ENCODE measurements at places on chromosomes 4 and X.

DNA sequence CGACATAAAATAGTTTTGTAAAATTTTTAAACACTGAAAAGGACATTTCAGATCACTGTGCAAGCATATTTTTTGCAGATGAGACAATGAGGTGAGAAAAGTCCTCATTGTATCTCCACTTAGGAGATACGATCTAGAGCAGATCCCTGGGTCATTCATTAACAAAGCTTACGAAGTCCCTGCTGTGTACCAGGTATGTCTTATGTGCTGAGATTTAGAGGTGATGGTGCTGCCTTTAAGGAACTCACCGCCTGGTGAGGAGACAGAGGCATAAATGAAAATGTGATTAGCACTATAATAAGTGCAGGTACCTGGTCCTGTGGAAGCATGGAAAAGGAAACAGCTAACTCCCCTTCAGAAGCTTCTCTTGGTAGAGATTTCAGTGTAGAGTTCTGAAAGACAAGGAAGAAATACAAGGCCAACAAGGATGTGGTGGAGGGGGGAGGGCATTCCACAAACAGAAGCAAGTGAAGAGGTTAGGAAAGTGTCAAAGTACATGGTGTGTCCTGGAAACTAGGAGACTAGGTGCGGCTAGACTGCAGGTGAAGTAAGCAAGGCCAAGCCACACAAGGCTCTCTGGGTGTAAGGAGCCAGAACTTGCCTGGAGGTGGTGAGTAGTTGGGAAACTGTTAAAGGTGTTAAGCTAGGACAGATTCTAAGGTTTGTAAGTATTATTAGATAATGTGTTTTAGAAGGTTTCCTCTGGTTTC is 1.5 kb upstream of the NDNF start:
- DNase-seq: no peak

DNA sequence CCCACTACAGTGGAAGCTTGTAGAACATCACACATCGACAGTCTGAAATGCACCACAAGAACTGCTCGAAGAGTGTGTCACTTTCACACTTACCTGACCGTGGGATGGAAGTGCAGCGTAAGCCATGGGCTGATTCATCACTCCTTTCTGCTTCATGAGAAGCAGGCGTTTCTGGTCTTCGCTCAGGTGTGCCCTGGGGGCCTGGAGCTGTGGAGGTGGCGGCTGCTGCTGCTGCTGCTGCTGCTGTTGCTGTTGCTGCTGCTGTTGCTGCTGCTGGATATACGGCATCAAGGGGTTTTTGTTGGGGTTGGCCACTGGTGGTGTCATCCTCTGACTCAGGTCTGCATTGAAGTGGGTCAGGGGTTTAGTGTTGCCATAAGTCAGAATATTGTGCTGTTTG is 223.6 kb downstream of the MGST2 start:
- no peak for DNase-seq

DNA sequence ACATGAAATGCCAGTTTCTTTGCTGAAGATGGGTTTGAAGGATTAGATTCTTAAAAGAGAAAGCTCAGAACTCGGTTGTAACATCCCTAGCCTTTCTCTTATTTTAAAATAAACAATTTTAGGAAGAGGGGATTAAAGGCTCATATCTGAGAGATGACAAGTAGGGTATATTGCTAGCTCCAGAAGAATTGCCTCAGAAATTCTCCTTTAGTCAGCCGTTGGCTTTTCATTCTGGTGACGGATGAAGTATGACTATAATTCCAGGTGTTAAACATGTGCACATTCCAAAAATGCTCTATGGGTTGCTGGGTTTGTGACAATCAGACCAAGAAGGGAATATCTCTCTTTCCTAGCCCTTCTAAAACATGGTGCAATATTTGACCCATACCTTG is 17.8 kb downstream of the DKK2 start:
- no peak for DNase-seq

GRCh38 chr4:112637552-112637866 is 566 bp downstream of the LARP7 start:
- no peak for DNase-seq

GRCh38 chr4:169628579-169628978 is 8.2 kb downstream of the CLCN3 start:
- no peak for DNase-seq

- DNase-seq: no peak
These were observed 52.1 kb downstream of the LEF1 start for GRCh38 chr4:108116423-108117168.

DNA sequence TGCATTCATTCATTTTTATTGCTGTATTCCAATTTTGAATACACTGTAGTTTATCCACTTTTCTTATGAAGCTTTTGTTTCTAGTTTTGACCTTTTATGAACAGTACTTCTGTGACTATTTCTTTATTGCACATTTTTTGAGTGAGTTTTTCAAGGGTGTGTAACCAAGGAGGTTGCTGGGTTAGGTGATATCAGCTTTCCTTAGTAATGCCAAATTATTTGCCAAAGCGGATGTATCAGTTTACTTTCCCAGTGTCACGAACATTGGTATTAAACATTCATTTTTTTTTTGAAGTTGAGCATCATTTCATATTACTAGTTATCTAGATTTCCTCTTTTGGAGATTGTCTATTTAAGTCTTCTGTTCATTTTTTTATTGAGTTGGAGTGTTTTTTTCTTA is 32.9 kb downstream of the STIM2 start:
- DNase-seq: no peak

- DNase-seq: no peak
These were observed 6.2 kb upstream of the P2RY8 start for GRCh38 chrX:1542994-1543725.

- DNase-seq: no peak
These were observed at the start of gene KDR for GRCh38 chr4:55125087-55125721. KDR (minus strand) TSS chr4:55125595; CDS start chr4:55125293, 302 bp downstream.

DNA sequence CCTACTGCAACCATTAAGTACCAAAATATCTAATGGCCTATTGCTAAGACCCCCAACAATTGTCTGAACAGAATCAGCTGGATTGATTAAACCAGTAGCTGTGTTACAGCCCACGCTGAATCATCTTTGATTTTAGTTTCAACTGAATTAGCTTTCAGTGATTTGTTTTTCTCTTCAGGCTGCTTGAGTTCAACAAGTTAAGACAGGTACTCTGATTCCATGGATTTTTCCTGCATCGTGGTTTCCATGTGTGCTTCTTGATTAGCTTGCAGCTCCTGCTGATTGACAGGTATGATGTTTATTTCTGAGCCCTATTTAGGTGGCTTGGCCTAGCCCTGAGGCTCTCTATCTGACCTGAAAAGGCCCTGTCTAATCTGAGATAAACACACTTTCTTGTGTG is 91.3 kb downstream of the GUCY2F start:
- DNase-seq: no peak

DNA sequence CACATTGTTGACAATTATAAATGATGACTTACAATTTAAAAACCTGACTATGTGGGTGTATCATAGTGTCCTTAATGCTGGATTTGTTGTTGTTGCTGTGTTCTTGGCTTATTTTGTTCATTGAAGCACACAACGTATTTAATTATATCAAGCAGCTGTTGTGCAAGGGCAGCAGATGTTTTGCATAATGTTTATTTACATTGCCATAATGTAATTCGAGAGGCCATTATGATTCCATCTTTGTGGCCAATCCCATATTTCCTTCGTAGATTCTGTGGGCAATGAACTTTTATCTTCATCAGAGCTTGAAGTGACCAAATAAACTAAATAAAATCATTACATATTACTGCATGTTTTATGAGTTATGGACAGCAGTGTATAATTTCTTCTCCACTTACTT is 422.6 kb upstream of the GALNTL6 start:
- DNase-seq: no peak

- no peak for DNase-seq
These were observed 50.8 kb upstream of the ELF2 start for GRCh38 chr4:139227729-139228404.

DNA sequence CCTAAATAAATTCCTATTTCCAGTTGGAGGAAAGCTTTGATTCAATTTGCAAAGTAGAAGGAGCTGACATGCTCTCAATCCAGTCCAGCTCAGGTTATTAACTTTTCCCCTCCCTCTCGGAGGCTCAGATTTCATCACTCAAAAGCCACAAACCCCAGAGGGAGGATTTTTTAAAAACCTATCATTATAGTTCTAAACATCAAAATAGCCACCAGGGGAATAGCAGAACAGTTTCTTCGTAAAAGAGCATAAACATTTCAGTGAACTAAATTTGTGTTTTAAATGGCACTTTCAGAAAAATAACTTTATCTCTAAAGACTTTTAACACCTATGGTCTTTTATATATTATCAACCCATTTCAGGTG is 8.8 kb downstream of the GPRIN3 start:
- no peak for DNase-seq

- DNase-seq: no peak
These were observed 81.6 kb downstream of the ZFX start for GRCh38 chrX:24231131-24231540.

DNA sequence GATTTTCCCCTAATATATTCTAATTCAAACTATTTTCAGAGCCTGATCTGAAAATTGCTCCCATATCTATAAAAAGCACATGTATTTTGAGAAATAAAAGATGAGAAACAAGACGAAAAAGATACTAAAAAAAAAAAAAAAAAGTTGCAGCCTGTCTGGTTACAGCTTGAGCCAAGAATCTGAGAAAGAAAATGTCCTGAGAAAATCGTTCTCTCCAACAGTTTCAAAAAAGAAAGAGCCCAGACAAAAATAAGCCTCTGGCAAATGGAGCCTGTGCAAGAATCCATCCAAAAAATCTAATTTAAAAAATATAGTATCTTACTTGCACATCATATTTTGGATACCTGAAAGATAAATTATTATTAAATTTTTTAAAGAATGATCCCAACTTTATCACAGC is 163.0 kb upstream of the TBL1X start:
- no peak for DNase-seq

GRCh38 chrX:129618997-129619396 is 35.8 kb downstream of the APLN start:
- no peak for DNase-seq

DNA sequence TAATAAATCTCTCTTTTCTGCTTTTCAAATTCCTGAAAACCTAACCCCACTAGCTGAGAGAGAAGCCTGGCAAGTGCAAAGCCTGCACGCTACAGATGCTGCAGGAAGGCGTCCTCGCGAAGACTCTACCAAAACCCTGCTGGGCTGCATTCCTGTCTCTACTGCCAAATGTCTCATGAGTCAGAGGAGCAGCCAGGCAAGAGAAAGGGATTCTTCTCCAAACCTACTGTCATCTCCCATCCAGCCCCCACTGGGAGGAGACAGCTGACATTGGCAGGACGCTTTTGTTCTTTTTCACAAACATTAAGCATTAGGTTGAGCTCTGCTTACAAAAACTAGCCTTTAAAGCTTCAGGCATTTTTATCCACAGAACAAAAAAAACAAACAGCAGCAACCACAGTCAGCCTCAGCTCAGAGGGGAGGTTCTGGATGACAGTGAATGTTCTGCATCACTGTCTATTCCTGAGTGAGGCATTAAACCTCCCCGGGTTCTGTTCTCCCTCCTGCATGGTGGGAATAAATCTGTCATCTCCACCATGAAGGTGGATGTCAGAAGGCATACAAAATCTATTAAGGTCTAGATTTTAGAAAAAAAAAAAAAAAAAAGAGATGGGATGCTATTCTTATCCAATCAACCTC is 18.0 kb downstream of the CRMP1 start:
- DNase-seq: peak; percentile 50

DNA sequence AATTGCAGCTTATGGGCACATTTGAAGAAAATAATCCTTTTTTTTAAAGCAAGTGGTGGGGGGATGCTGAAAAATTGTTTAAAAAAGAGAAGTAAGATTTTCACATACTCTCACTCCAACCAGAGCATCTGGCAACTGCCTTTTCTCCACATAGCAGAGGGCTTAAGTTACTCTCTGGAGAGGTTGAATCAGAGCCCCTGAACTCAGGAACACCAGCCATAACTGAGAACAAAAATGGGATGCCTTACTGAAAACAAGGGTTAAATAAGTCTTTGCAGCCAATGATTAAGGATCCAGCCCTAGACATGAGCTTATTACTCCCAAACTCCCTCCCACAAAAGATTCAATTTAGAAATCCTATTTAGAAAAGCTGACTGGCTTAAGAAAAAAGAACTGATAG is 27.5 kb downstream of the CASK start:
- no peak for DNase-seq

DNA sequence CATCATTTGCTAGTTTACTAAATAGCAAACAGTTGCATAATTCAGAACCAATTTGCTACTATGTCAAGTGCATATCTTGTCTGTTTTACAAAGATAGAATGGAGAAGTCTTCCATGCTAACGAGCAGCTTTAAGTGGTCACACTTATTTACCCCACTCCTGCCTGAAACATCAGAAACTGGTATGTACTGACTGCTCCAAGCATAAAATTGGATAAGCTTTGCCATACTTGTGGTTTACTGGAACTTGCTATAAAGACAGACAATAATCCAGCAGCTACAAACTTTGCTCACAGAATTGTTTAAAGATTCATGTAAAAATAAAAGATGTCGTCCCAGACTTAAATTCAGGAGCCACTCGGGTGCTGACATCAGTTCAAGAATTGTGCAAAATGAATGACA is 13.3 kb upstream of the CDKL2 start:
- DNase-seq: no peak

GRCh38 chr4:127709456-127709855 is 20.7 kb upstream of the SLC25A31 start:
- no peak for DNase-seq

DNA sequence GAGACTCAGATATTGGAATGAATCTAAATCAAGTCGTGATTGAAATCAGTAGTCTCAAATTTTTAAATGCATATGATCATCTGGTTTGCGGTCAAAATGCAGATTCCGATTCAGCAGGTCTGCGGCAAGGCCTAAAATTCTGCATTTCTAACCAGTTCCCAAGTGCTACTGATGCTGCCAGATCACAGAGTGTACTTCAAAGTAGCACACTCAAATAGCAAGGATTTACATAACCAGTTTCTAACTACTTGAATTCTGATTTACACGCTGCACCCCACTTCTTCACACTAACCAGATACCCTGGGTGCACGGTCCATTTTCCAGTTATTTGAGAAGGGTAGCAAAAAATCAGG is 752 bp downstream of the MBTPS2 start:
- no peak for DNase-seq

DNA sequence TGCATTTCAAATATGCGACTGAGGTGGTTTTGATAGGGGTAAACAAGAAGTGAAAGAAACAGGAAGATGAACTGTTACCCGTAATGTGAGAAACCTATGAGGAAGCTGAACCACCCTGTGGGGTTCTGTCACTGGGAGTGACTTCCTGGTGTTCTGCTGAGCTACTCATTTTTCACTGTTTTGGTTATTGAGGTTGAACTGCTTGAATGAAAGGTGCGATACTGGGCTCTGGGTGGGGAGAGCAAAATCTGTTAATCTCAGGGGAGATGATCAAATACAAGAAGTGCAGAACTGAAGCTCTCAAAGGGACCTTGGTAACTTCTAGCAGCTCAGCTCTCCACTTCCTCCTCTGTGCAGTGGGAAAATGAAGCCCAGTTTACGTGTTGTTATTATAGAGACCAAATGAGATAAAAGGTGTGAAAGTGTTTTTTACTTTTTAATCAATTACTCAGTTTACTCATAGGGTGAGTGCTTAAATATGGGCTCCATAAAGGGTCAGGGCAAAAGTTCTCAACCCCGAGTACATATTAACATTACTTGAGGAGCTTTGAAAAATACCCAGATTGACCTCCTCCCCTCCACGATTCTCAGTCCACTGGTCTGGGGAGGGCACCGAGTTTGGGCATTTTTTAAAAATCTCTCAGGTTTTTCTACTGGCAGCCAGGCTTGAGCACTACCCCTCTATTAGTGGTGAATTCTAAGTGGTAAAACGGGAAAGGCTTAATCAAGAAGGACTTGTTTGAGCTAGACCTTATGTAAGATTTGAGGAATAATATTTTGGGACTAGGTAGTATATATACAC is 66.7 kb downstream of the COQ2 start:
- DNase-seq: no peak
